ENCODE measurements at places on chromosomes 6 and 20.

DNA sequence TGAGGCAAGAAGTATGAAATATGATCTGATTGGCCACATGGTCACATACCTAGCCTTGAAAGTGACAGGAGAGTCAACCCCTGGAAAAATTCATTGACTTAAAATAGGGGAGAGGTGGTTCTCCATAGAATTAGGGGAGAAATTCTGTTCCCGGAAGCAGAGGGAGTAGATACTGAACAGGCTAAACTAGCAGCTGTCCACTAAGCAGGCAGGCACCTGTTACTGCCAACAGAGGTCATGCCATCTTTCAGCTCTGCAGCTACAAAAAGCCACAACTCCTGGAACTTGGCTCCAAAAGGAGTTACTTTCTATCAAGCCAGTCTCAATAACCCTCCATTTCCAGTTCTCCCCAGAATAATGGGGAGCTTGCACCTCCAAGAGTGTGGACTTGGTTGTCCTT, 352.5 kb downstream of the MAFB start:
- no peak for DNase-seq

- DNase-seq = no peak
These were observed 36.5 kb upstream of the HLA-G start for GRCh38 chr6:29791162-29791561.

GRCh38 chr20:63377951-63378381, 16.8 kb upstream of the CHRNA4 start:
- no peak for DNase-seq

DNA sequence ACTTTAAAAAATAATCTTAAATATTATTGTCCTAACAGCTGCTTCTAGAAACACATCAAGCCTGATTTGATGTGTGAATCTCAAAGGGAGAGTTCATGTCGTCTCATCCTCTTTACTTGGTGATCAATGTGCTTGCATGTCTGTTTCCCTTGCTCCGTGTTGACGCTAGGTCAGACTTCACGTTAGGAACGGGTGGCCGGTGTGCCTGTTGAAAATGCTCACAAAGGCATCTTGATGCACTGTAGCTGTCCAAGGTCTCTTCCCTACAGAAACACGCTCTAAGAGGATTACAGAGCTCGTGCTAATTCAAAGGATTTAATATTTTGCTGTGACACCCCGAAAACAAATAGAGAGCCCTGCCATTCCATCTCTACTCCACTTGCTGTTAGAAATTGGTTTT, 84.6 kb downstream of the ID4 start:
- DNase-seq = no peak

DNA sequence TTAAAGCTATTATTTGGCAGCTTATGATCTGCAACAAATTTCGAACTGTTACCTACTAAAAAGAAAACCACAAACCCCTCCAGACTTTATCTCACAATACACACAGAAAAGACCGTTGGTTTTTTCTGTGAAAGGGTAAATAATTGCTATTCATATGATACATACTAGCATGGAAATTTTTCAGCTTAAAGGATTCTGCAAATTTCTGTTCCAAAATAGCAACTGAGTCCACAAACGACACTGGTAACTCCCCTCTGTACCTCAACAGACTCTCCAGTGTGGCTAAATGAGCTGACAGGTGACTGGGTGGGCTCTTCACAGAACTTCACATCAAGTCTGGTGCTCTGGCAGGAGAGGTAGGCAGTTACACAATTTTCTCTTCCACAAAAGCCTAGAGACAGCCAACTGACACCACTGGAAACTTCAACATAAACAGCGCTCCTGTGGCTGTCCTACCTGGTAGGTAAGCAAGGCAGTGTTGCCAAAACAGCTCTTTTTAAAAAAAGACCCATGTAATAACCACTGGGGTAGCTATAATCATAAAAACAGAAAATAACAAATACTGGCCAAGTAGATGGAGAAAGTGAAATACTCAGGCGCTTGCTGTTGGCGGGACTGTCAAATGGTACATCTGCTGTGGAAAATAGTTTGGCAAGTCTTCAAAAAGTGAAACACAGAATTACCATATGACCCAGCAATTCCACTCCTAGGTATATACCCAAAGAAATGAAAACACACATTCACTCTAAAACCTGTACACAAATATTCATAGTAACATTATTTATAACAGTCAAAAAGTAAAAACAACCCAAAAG, 37.8 kb downstream of the ELOVL5 start:
- no peak for DNase-seq

- no peak for DNase-seq
These were observed 42.8 kb downstream of the HLA-DPB1 start for GRCh38 chr6:33118525-33119123.

DNA sequence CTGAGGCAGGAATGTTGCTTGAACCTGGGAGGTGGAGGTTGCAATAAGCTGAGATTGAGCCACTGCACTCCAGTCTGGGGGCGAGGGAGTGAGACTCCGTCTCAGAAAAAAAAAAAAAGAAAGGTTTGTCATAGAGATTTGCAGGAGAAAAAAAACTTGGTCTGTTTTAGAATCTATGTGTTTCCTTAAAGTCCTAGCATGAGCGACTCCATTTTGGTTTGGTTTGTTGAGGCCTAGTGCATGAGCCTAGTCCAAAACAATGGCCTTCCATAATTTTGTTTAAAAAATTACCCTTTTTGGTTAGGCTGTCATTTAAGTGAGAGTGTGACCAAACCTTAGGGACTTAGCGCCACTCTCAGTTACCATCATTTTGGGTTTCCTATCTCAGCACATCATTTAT, 8.2 kb upstream of the GNMT start:
- DNase-seq = no peak

DNA sequence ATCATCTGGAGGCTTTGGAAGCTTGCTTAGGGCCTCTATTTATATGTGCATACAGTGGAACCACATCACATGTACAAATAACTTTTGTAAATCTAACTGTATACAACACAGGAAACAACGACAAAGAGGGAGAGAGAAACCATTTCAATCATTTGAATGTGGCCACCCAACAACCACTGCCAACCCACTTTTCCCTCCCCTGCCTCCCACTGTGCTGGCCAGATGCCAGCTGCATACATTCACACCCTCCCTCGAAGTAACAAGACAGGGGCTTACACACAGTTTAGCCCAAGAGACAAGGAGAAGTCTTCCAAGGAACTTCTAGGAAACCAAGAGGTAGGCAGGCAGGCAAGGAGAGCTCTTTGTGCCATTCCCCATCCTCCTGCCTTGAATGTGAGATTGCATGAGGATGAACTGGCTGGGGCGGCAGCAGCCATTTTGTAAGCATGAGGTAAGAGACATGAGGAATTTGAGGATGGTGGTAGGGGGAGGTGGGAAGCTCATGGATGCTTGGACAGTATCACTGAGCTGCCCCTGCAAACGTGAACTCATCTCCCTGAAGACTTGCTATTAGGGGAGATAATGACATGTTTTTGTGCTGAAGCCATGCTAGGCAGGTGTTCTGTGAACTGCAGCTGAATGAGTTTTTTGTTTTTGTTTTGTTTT, 18.2 kb downstream of the BMP7 start:
- no peak for DNase-seq

DNA sequence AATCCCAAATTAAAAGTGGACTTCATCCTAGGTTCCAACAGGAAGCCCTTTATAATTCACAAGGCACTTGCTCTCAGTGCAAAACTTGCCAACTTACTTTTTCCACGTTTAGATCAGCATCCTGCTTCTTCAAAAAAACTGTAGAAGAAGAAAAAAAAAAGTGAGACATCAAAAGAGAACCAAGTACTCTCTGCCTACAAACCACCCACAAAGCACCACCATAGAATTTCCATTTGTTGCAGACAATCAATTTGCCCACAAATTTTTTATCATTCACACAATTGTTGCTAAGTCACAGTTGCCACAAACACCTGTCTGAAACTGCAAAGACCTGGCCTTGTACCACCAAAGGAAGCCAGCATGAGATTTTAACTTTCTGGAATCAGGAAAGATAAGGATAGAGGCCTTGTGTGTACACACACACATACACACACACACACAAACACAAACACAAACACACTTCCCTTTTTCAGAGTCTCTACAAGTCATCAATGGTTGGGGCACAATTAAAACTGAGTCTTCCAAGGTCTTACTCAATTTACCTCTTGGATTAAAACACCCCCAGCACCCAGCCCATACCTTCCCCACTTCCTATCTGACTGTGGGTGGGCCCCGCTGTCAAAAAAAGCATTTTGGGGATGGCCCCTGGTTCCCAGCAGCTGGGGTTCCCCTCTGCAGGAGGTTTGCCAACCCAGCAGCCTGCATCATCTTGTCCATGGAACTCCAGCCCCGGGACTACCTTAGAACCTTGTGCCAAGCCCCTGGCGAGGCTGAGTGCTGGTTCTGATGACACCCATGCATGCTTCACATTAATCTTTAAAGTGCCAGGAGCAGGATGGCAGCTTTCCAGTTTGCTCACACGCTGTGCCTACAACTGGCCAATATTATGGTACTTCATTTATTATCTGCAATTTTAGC, 26.5 kb downstream of the FYN start:
- DNase-seq = no peak

- no peak for DNase-seq
These were observed 73.0 kb downstream of the RREB1 start for GRCh38 chr6:7180751-7181150.

GRCh38 chr20:3687655-3688054, 5.8 kb upstream of the ADAM33 start:
- no peak for DNase-seq

GRCh38 chr20:24765316-24766142, 183.5 kb upstream of the CST7 start:
- DNase-seq = no peak

GRCh38 chr6:84166395-84166794, 61.0 kb downstream of the CEP162 start:
- DNase-seq = no peak

- no peak for DNase-seq
These were observed 111.7 kb downstream of the TRERF1 start for GRCh38 chr6:42339991-42340401.

GRCh38 chr6:128500014-128500413, 20.4 kb downstream of the PTPRK start:
- no peak for DNase-seq

- DNase-seq = no peak
These were observed 44.6 kb upstream of the TBC1D7 start for GRCh38 chr6:13372688-13373487.

- no peak for DNase-seq
These were observed 4.3 kb upstream of the FUCA2 start for GRCh38 chr6:143515766-143516355.

DNA sequence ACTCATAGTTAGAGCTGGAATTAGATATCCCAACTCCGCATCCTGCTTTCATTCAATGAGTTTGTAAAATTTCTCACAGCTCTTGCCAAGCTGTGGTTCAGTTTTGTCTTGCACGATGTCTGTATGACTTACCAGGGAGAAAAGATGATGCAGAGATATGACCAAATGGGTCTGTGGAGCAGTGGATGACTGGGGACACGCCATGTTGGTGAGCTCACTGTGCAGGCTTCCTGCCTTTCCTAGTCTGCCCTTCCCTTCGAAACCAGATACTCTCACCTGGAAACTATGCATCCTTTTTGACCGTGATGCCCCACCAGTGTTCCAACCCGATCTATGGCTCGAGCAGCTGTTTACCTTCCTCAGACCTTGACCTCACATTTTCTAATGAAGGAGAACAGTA, 262.7 kb upstream of the BMP2 start:
- DNase-seq = no peak
